Upper lobe of right lung (tissue), 1 donor: ENCODE measurements at places on chromosomes 4 and X. TPM values are rescaled to one million over a fixed set of nuclear protein-coding genes. Genes with fewer than 3 reads are reported as not detected.

GRCh38 chr4:174218127-174218790 is 65.2 kb downstream of the FBXO8 start:
- no peak for DNase-seq

The CENPVL2 gene
- not detected for total RNA-seq

The NUP62CL gene
- total RNA-seq: 0.78 TPM

The ACE2 gene
- 3.4 TPM for total RNA-seq

- no peak for DNase-seq
Measured at GRCh38 chrX:13066391-13066790, 22.0 kb upstream of the FAM9C start.

DNA sequence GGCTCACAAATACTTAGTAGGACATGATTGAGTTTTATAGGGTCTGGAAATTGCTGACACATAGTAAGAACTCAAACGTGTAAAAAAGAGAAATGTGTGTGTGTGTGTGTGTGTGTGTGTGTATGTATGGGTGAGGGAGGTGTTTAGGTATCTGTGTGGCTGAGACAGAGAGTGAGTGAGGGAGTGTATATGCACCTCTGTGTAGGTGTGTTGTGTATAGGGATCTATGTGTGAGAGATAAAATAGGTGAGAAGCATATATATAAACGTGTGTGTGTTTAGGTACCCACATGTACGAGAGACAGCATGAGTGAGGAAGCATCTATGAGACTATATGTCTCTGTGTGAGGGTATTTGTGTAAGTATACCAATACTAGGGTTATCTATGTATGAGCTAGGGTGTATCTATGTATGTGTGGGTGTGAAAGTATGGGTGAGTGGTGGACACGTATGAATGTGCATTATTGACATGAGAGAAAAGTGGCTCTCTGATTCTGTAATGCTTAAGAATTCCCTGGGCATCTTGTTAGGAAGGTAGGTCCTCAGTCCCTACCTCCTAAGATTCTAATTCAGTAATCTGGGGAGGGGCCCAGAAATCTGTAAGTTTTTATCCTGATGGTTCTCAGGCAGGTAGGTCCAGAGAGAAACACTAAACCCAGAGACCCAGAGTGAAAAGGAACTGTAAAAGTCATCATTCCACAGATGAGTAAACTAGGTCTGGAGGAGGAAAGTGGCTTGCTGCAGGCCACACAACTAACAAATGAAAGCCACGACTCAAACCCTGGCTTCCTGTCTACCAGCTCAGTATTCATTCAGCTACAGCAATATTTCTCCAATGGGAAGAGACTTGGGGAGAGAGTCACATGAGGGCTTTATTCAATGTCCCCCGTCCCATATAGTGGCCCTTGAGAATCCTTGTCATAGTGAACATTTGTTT is 237.0 kb downstream of the IDS start:
- DNase-seq: no peak
